ENCODE measurements at places on chromosomes 2 and 18. TPM values are rescaled to one million over a fixed set of nuclear protein-coding genes. Genes with fewer than 3 reads are reported as not detected.

DNA sequence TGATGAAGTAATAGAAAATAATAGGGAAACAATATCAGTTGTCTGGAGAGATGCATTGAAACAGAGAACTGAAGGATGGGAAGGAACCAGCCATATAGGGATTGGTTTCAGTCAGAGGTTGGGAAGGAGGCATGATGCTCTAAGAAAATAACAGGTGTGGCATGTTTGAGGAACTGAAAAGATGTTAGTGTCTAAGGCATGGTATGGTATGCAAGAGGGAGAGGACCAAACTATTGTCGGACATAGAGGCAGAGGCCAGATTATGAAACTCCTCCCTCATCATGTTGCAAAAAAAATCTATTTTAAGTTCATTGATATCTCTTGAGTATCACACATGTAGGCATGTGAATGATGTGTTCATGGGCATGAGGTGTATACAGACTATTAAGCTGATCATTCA lies 48.9 kb upstream of the EMILIN2 start:
- H3K4me3 ChIP-seq, result no peak overlapping the region
- no peak for DNase-seq
- H3K36me3 ChIP-seq, result peaks cover 65% of the 10 kb centered on the region
- no peak overlapping the region for H3K27ac ChIP-seq

GRCh38 chr2:175854129-175854528 lies 147.9 kb downstream of the LNPK start:
- H3K4me3 ChIP-seq, result no peak overlapping the region
- no peaks in the 10 kb centered on the region for H3K4me1 ChIP-seq
- DNase-seq, result no peak
- H3K27me3 ChIP-seq, result no peaks in the 10 kb centered on the region
- no peak overlapping the region for H3K27ac ChIP-seq

DNA sequence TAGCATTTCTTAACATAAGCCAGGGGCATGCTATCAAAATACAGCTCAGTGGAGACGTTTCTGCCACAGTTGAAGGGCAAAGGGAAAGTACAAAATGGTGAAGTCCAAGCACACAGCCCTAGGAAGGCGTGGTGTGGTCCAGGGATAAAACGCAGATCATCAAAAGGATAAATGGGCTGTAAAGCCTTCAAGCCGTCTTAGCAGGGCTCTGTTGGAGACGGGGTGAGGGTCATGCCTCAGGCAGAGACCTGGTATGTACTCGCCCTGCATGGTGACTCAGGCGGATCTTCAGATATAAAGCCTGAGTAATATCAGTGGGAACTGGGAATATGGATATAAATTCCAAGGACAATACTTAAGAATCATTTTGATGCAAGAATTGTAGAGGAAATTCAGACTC lies 61.2 kb downstream of the NGEF start:
- no peaks in the 10 kb centered on the region for H3K36me3 ChIP-seq
- no peak overlapping the region for H3K27ac ChIP-seq
- no peak for DNase-seq
- no peaks in the 10 kb centered on the region for H3K27me3 ChIP-seq

DNA sequence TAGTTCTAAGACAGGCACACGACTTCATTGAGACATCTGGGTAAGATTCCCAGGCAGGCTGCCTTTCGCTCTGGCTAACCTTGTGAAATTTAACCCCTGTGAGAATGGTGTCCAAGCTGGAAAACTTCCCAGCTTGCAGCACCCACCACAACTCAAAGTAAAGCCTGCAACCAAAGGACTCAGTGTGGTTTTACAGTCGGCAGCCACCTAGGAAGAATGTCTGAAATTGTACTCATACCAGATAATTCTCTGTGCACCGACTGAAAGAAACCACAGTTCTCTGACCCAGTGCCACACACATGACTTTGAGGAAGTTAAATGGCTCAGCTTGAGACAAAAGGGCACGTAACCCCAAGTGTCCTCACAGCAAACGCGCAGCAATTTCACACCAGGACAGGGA lies 125.7 kb downstream of the RBMS1 start:
- H3K27ac ChIP-seq, result no peak overlapping the region
- no peaks in the 10 kb centered on the region for H3K27me3 ChIP-seq
- H3K4me3 ChIP-seq, result no peak overlapping the region
- H3K4me1 ChIP-seq, result peaks cover 45% of the 10 kb centered on the region

GRCh38 chr2:196957881-196958525 lies 31.5 kb upstream of the PGAP1 start:
- no peak overlapping the region for H3K4me3 ChIP-seq
- H3K27me3 ChIP-seq, result no peaks in the 10 kb centered on the region
- DNase-seq, result no peak
- H3K27ac ChIP-seq, result no peak overlapping the region
- H3K4me1 ChIP-seq, result peaks cover 2% of the 10 kb centered on the region
- H3K36me3 ChIP-seq, result no peaks in the 10 kb centered on the region

- no peak overlapping the region for H3K27ac ChIP-seq
- no peaks in the 10 kb centered on the region for H3K36me3 ChIP-seq
- H3K27me3 ChIP-seq, result no peaks in the 10 kb centered on the region
- peaks cover 12% of the 10 kb centered on the region for H3K4me1 ChIP-seq
- H3K4me3 ChIP-seq, result no peak overlapping the region
- no peak for DNase-seq
Observed at GRCh38 chr2:24616616-24617015, 125.6 kb downstream of the NCOA1 start.

MYO1B gene
- 0.80 TPM for total RNA-seq

GRCh38 chr2:157787364-157787938 lies 88.7 kb downstream of the ACVR1 start:
- no peaks in the 10 kb centered on the region for H3K27me3 ChIP-seq
- H3K4me3 ChIP-seq, result no peak overlapping the region
- no peaks in the 10 kb centered on the region for H3K4me1 ChIP-seq
- H3K27ac ChIP-seq, result no peak overlapping the region
- DNase-seq, result no peak

NT5C1B gene
- total RNA-seq, result not detected

DNA sequence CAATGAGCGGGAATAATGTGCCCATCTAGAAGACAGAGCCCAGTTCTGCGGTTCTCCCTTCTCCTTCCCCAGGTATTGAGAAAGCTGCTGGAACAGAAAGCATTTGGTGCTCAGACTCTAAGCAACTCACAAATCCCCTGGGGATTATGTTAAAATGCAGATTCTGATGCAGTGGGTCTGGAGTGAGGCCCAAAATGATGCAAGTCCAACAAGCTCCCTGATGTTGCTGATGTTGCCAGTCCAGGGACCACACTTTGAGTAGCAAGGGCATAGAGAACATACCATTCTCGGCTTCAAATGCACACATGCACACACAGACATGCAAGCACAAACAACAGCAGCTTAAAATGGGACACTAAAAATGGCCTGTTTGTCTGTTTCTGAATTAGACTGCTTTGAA lies 274.8 kb upstream of the NCKAP5 start:
- DNase-seq, result no peak
- H3K36me3 ChIP-seq, result no peaks in the 10 kb centered on the region
- no peaks in the 10 kb centered on the region for H3K4me1 ChIP-seq
- H3K27me3 ChIP-seq, result no peaks in the 10 kb centered on the region
- no peak overlapping the region for H3K4me3 ChIP-seq
- H3K27ac ChIP-seq, result no peak overlapping the region

CTAGE1 gene
- not detected for total RNA-seq

DNA sequence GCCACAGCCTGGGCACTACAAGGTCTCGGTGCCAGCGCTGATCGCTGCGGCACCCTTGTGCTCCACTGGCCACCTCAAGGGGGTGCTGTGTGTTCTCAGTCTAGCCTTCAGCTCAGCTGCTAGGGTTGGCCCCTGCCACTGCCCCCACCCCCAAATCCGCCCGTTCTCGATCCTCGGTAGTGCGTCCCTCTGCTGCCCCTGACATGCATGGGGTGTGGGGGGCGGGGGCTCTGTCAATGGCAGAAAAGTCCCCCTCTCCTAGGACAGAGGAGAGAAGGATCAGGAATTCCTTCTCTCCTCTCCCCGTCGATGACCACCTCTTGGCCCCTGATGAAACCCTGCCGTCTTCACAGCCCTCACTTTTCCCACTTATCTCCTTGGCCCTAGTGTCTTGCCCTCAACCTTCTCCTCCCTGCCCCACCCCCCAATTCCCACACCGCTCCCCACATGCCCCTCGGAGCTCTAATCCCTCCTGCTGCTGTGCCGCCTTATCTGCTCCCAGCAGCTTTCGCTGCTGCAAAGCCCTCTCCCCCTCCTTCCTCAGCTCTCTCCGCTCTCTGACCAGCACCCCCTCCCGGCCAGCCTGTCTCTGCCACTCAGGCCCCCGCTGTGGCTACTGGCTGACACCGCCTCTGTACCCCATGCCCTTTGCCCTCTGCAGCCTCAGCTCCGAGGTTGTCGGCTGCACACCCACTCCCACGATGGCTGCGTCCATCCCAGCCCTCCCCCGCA lies 4.3 kb upstream of the ASIC4 start:
- H3K4me1 ChIP-seq, result peaks cover 12% of the 10 kb centered on the region
- H3K36me3 ChIP-seq, result peaks cover 21% of the 10 kb centered on the region
- H3K27ac ChIP-seq, result no peak overlapping the region
- no peak overlapping the region for H3K4me3 ChIP-seq

- H3K27ac ChIP-seq, result no peak overlapping the region
- no peak for DNase-seq
- no peaks in the 10 kb centered on the region for H3K36me3 ChIP-seq
- no peaks in the 10 kb centered on the region for H3K27me3 ChIP-seq
- peaks cover 23% of the 10 kb centered on the region for H3K4me1 ChIP-seq
Observed at GRCh38 chr2:218334531-218334930, 22.1 kb upstream of the CATIP start.

DNA sequence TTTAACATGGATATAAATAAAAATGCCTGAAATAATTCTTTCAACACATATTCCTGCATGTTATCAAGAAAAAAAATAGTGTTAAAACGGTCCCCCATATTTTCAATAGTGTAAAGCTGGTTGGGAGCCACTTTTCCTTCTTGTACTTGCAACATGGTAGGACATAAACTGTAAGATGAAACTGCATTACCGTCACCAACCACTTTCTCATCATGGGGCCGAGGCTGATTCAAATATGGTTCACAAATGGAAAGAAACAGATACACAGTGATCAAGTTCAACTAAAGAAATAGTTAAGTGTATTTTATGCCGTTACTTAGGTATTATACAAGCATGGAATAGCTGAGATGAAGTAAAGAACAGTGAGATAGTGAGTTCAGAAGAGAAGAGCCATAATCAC lies 360.7 kb downstream of the ZEB2 start:
- DNase-seq, result no peak
- H3K27me3 ChIP-seq, result no peaks in the 10 kb centered on the region
- H3K4me1 ChIP-seq, result no peaks in the 10 kb centered on the region
- no peak overlapping the region for H3K27ac ChIP-seq

DNA sequence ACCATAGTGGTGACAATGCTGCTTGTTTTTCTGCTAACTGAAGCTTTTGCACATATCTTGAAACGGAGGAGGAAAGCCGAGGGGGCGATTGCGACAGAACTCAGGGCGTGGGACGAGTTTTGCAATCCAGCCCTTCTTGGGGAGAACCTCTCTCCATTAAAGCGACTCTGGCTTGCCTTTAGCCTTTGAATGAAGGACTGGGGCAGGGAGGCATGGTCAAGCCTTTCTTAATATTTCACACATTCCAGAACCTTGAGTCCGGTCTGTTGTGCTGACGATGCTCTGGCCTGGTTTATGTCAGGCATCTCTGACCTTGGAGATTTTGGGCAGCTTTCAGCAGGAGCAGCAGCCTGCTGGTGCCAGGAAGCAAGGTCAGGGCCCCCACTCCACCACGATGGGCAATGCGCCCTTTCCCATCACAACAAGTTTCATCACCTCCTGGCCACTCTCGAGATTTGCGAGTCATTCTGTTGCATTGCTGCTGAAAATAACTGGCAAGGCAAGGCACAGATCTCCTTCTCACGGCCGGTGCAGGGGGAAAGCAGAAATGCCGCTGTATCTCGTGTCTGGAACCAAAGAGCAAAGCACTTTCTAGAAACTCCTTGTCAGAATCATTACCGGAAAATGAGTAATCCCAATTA lies 10.8 kb downstream of the EMILIN2 start:
- no peaks in the 10 kb centered on the region for H3K36me3 ChIP-seq
- H3K4me1 ChIP-seq, result no peaks in the 10 kb centered on the region
- DNase-seq, result no peak
- H3K27me3 ChIP-seq, result no peaks in the 10 kb centered on the region
- H3K4me3 ChIP-seq, result no peak overlapping the region
- no peak overlapping the region for H3K27ac ChIP-seq

STEAP3 gene
- 2.0 TPM for total RNA-seq

- no peaks in the 10 kb centered on the region for H3K27me3 ChIP-seq
- no peak overlapping the region for H3K27ac ChIP-seq
- H3K4me3 ChIP-seq, result no peak overlapping the region
- H3K36me3 ChIP-seq, result peaks cover 22% of the 10 kb centered on the region
Observed at GRCh38 chr2:65275141-65275915, 47.7 kb downstream of the ACTR2 start.

- H3K4me3 ChIP-seq, result no peak overlapping the region
- no peaks in the 10 kb centered on the region for H3K36me3 ChIP-seq
- H3K27ac ChIP-seq, result no peak overlapping the region
- H3K4me1 ChIP-seq, result no peaks in the 10 kb centered on the region
Observed at GRCh38 chr18:12750076-12750714, 47.4 kb downstream of the PSMG2 start.

DNA sequence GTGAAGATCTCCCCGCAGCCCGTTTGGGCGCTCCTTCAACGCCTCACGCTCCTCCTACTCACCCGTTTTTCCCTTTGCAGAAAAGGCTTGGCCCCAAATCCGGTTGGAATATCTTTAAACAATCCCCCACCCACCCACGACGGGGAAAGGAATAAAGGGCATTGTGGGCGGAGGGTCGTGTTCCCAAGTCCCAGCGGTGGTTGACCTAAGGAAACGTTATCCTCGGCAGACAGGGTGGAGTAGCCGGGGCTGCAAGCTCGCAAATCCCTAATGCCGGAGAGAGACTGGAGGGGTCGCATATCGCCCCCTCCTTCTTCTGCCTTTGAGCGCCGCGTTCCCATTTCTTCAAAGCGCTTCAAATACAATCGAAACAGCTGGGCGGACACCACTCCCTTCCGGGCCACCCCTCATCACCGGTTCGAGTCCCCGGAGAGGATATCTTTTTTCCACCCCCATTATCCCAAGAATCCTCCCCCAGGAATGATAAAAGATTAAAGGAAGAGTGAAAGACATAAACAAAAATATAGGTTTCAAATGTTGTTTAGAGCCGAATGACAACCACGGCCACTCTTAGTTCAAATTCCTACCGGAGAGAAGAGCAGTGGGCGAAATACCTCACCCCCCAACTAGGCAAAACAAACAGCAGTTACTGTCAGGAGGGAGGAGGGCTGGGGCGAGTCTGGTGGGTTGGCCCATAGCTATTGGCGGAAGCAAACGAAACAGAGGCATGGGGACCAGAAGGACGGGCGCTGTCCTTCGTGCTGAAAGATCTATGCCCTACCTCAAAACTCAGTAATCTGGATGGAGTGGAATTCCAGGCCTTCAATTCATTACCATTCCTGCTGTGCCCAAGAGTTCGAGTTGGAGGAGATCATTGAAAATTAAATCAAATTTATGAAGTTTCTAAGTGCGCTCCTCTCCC lies 2.8 kb upstream of the GAD1 start:
- no peaks in the 10 kb centered on the region for H3K36me3 ChIP-seq
- H3K27me3 ChIP-seq, result peaks cover 51% of the 10 kb centered on the region
- H3K27ac ChIP-seq, result no peak overlapping the region
- peaks cover 40% of the 10 kb centered on the region for H3K4me1 ChIP-seq
- H3K4me3 ChIP-seq, result no peak overlapping the region
- DNase-seq, result peak; percentile 59

- no peak overlapping the region for H3K27ac ChIP-seq
- H3K4me3 ChIP-seq, result no peak overlapping the region
- H3K4me1 ChIP-seq, result no peaks in the 10 kb centered on the region
- H3K36me3 ChIP-seq, result no peaks in the 10 kb centered on the region
- DNase-seq, result no peak
Observed at GRCh38 chr2:202023904-202024266, 9.8 kb upstream of the FZD7 start.
